Effector memory CD8-positive, alpha-beta T cell (primary cell): ENCODE measurements at places on chromosomes 11 and 22.

GRCh38 chr22:45804986-45805325 is 133.3 kb downstream of the ATXN10 start:
- no peak for DNase-seq

DNA sequence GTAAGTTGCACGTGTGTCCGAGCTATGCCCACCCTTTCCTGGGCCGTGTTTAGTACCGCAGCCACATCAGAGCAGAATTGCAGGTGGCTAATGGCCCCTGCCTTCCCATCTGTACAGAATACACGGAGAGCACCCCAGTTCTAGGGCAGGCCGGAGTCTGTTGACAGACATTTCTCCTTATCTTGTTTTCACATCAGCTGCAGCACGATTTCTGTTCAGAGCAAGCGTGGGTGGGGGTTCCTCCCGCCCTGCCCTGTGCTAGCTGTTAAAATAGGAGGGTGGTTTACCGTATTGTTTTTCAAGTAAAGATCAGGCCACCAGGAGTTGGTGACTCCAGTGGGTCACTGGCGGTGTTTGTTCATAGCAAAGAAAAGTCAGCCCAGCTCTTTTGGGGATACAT is 41.1 kb downstream of the UBASH3B start:
- DNase-seq, result peak; percentile 40

GRCh38 chr11:125111343-125112207 is at the start of gene TMEM218:
TSS of gene TMEM218 (minus strand) at chr11:125111626. CDS start at chr11:125102241, 9,385 bp downstream.
- DNase-seq, result peak; percentile 97

- DNase-seq, result no peak
Observed at GRCh38 chr22:32695451-32695891, 106.0 kb upstream of the TIMP3 start.
